ENCODE measurements at places on chromosomes 6 and 20.

DNA sequence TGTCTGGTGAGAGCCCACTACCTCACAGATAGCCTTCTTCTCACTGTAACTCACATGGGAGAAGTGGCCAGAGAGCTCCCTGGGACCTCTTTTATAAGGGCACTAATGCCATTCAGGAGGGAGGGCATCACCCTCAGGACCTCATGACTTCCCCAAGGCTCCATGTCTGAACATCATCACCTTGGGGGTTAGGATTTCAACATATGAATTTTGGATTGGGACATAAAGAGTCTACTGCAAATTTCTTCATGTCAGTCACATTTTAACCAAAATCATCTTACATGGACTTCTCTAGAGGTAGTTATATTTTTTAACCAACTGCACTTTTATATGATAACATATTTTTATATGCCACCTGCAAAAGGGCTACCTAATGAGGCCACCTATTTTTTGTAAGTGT, 324.7 kb downstream of the PLCB1 start:
- DNase-seq = no peak

GRCh38 chr6:48325701-48326100, 214.7 kb upstream of the PTCHD4 start:
- DNase-seq = no peak

DNA sequence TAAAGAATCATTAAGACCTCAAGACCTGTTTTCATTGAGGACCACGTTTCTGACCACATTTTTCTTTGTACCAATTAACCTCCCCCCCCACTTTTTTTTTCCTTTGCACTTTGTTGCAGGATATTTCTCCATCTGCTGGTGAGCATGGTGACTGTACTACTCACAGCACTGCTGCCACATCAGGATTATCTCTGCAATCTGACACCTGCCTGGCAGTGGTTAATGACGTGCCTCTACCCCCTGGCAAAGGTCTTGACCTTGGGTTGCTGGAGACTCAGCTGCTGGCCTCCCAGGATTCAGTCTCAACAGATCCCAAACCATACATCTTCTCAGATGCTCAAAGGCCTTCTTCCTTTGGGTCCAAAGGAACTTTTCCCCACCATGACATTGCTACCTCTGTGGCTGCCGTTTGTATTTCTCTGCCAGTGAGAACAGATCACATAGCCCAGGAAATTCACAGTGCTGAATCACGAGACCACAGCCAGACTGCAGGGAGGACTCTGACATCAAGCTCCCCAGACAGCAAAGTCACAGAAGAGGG, 46.6 kb upstream of the EDN3 start:
- DNase-seq = no peak

GRCh38 chr6:112481211-112481610, 134.1 kb downstream of the RFPL4B start:
- no peak for DNase-seq

GRCh38 chr20:16064989-16065707, 508.1 kb downstream of the KIF16B start:
- DNase-seq = no peak

DNA sequence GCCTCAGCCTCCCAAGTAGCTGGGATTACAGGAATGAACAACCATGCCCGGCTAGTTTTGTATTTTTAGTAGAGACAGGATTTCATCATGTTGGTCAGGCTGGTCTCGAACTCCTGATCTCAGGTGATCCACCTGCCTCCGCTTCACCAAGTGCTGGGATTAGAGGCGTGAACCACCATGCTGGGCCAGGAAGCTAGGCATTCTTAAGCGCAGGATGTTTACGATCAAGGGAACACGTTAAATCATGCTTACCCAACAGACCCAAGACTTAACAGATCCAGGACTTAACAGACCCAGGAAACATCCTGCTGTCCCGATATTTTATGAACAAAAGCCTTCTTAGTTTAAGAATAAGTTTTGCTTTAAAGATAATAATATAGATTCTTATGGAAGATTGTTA, 9.1 kb downstream of the PTGIS start:
- no peak for DNase-seq
